ENCODE measurements at places on chromosomes 2 and 18.

GRCh38 chr2:168819829-168820489, 17.5 kb downstream of the NOSTRIN start:
- DNase-seq: no peak

DNA sequence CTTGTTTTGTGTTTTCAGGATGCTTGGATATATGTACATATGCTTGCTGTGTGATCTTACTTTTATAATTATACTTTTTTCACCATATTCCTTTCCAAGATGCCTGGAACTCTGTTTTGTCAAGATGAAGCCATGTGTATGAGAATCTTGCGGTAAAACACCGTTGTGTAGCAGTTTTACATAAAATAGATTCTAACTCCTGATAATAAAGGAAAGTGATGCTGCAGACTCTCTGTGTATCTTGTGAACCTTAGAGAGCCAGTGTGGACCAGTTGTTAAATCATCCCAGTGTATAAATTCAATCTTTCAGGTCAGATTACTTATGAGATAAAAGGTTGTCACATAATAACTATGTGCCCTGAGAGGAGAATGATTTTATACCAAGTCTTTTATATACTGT, 12.5 kb upstream of the ITGA4 start:
- DNase-seq: no peak

DNA sequence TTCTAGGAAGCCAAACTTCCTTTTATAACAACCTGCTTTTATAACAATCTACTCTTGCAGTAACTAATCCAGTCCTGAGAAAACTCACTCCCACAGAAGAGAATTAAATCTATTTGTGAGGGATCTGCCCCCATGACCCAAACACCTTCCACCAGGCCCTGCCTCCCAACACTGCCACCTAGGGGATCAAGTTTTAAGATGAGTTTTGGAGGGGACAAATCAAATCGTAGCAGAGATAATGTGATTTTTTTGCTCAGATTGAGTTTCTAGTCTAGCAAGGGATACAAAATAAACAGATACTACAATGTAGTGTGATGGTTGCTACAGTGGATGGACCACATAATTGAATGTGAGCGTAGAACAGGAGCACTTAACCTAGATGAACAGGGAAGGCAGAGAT, 52.2 kb downstream of the NCOA1 start:
- no peak for DNase-seq

DNA sequence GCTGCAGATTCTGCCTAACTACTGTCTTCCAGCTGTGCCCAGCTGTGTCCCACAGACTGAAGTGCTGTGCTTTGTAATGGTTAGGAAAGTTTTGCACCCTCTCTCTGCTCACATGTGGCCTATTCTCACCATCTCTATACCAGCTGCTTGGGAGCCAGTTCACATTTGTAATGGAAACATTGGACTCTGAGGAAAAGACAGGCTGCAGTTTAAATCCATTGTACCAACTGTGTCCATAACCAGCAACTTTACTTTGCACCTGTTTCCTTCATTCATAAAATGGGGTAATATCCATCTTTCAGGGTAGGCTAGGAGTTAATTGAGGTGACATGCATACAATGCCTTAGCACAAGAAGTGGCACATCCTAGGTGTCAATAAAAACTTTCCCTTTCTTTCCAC, 344.0 kb downstream of the TNS1 start:
- DNase-seq: no peak

GRCh38 chr2:8893978-8894820, 56.8 kb upstream of the KIDINS220 start:
- no peak for DNase-seq

GRCh38 chr2:23590241-23590869, 205.4 kb downstream of the KLHL29 start:
- no peak for DNase-seq

- DNase-seq: no peak
Measured at GRCh38 chr2:96727431-96727830, 12.4 kb downstream of the LMAN2L start.

DNA sequence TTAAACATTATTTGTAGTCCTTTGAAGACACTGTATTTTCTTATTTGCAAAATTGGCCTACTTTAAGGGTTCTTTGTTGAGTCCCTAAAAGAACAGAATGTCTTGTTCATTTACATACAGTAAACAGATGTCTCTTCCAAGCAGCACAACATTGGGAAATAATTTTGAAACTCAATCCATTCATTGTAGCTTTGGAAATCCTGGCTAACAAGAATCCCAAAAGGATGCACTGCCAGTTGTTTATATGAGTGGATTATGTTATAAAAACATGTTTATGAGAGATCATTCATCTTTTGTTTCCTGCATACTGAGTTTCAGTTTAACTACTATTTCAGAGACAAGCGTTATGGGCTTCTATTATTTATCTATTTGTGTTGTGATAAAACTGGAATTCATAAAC, 499.3 kb downstream of the PID1 start:
- no peak for DNase-seq

DNA sequence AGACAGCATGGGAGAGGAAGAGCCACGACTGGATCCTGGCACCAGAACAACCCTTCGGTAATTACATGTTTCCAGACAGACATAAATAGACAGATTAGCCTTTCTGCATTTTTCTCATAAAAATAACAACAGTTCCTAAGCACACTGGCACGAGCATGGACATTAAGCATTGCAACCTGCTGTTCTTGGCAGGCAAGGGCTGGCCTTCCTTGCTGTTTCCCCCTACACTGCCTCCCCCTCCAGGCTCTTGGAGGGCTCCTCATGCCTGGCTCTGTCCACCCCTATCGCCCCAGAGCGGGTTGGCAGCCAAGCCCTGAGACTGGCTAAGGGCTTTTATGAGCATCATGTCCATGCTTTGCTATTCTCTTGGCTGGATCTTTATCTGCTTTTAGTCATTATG, 89.6 kb downstream of the TTC32 start:
- DNase-seq: no peak

DNA sequence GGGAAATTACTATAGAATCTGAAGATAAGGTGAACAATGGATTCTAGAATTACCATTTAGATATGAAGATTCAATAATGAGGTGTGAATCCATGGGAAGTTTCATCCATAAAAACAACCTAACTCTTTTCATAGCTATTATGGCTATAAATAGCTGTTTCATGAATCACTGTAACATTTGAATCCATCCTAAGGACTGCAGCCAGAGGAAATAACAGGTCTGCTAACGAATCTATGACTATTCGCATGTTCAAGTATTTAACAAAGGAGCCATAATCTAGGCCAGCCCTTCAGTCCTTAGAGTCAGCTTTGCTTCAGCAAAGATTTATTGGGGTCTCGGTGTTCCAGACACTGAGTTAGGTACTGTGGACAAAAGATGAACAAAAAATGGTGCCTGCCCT, 87.1 kb downstream of the MYOM1 start:
- no peak for DNase-seq

DNA sequence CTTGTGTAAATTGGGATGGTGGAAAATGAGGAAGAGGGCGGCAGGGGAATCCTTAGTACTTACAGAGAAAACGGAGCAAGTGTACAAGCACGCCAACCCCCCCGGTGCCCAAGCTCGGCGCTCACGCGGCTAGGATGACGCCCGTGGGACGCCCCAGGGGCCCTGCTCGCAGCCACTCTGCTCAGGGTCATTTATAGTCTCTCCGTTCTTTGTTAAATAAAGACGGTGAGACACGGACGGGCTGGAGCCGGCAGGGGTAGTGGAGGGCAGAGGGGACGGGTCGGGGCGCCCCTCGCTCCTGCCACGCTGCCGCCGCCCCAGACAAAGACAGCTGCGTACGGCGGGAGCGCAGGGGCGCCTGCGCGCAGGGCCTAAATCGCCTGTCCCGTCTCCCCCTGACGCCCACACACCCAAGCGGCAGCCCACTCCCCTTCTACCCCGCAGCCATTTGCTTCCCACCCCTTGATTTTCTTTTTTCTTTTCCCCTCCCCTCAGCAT, 37.8 kb downstream of the PCBP1 start:
- DNase-seq: no peak

GRCh38 chr2:75503048-75503607, 57.6 kb downstream of the EVA1A start:
- DNase-seq: no peak

- DNase-seq: no peak
Measured at GRCh38 chr2:192190474-192190873, 4.3 kb downstream of the TMEFF2 start.

DNA sequence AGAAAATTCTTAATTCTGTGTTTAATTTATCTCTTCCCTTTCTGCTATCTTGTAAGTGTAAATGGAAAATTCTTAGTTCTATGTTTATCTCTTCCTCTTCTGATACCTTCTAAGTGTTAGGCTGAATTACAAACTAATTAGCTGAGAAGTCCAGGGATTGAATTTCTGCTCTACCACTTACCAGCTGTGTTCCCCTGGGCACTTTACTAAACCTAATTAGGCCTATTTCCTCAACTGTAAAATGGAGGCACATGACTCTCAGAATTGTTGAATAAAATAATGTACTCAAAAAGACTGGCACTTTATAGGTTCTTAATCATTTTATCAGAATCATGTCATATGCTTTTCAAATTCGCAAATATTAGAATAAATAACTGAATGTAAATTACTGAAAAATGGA, 146.3 kb downstream of the MAP2 start:
- DNase-seq: no peak

GRCh38 chr2:112061840-112062239, 6.8 kb downstream of the TMEM87B start:
- DNase-seq: no peak

GRCh38 chr2:38535404-38535743, 67.4 kb downstream of the HNRNPLL start:
- no peak for DNase-seq

DNA sequence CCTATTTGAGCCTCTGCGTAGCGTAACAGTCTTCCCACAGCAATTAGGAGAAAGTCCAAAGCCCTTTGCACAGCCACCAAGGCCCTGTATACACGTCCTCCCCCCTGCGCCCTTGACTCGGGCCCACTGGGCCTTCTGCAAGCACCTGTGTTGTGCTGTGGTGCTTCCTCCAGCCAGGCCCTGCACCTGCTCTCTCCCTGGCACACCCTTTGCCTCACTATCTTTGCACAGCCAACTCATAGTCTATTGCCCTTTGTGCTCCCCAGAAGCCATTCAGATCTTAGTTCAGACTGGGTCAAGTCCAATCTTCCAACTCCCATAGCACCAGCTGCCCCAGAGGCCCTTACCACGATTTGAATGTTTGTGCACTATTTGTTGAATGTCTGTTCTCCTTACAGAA, 271.6 kb upstream of the MGAT5 start:
- DNase-seq: no peak

DNA sequence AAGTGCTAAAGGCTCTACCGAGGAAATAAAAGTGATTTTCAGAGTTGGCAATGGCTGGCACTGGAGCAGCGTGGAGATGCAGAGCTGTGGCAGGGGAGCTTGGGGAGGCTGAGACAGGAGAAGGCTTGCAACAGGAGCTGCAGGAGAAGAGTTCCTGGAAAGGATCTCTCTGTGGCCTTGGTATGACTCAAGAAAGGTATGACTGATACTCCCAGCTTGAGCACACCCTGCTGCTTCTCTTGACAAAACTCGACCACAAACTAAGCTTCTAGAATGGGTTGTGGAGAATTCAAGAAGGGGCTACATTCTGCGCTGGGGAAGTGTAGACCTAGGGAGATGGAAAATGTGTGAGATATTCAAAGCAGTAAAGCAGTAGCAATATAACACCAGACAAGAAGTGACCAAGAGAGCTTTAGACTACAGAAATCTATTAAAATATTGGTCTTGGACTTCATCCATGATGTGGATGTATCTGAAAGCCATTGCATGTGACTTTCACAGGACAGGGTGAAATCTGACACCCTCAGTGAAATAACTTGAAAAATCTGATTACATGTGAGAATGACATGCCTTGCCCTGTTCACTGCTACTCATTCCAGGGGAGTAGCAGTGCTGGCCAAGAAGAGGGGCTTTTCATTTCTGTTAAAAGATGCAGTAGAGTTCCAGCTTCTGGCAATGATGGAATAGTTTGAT, 41.5 kb downstream of the SUCLG1 start:
- DNase-seq: no peak

- no peak for DNase-seq
Measured at GRCh38 chr2:28011322-28011737, 120.8 kb downstream of the BABAM2 start.

DNA sequence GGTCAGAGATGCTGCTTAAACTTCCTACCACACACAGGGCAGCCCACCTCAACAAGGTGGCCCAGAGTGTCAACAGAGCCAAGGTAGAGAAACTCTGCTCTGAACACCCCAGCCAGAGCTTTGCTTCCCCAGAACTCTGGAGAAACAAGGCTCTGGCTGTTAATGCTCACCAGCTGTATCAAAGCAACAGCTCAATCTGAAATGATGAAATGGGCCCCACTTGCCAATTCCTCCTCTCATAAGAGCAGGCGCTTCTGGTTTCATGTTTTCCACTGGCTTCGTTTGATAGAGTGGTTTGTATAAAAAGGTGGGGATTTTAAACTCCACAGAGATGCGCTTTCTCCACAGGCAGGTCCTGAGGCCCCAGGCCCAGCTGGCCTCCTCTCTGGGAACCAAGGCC, 60.9 kb upstream of the TFCP2L1 start:
- no peak for DNase-seq

- no peak for DNase-seq
Measured at GRCh38 chr2:112880091-112880531, 30.9 kb upstream of the IL37 start.

DNA sequence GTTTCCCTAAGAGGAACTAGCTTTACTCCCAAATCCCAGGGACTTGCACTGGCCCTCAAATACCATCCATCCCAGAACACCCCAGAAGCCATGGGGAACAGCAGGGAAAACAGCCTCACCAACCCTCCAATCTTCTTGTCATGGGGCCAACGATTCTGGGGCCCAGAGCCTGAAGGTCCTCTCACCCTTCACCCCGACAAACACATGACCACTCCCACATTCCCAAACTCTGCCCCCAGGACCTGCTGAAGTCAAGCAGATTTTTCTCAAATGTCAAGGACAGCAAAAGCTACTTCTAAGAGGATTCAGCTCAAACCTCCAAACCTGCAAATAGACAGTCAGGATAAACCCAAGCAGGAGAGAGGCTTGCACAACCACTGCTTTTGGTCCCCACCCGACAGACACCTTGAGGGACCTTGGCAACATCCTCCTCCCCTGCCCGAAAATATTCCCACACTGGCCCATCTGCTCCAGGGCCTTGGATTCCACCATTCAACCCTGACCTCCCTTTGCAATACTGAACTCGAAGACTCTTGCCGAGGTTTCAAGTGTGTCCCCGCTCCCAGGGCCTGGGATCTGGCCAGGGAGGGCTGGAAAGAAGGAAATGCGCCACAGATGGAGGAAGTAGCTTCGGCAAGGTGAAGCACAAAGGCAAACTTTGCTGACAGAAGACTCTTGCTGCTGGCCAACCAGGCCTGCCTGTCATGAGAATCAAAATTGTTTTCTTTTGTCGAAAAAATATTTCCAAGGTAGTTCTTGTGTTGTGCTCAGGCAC, 143.3 kb downstream of the ZFP36L2 start:
- no peak for DNase-seq

- DNase-seq: no peak
Measured at GRCh38 chr2:222232372-222232771, 66.4 kb downstream of the PAX3 start.

DNA sequence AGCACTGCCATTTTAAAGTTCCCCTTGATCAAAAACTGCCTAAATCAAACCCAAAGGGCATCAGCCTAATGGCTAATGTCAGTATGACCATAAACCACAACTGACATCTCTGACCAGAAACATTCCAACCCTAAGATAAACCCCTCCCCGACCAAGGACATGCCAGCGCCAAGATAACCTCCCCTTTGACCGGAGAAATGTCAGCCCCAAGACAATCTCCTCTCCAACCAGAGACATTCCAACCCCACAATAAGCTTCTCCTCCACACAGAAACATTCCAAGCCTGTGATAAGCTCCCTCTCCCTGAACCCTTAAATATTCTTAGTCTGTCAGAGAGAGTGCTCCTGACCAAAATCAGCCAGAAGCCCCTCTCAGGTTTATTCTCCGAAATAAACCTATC, 188.3 kb upstream of the MSH6 start:
- DNase-seq: no peak

Measured in stimulated activated CD8-positive, alpha-beta memory T cell treated with anti-CD3 and anti-CD28 coated beads, Interleukin-15, amount 100 ng/mL, for 24 hours (primary cell).